ENCODE measurements at places on chromosomes 12 and 14.

DNA sequence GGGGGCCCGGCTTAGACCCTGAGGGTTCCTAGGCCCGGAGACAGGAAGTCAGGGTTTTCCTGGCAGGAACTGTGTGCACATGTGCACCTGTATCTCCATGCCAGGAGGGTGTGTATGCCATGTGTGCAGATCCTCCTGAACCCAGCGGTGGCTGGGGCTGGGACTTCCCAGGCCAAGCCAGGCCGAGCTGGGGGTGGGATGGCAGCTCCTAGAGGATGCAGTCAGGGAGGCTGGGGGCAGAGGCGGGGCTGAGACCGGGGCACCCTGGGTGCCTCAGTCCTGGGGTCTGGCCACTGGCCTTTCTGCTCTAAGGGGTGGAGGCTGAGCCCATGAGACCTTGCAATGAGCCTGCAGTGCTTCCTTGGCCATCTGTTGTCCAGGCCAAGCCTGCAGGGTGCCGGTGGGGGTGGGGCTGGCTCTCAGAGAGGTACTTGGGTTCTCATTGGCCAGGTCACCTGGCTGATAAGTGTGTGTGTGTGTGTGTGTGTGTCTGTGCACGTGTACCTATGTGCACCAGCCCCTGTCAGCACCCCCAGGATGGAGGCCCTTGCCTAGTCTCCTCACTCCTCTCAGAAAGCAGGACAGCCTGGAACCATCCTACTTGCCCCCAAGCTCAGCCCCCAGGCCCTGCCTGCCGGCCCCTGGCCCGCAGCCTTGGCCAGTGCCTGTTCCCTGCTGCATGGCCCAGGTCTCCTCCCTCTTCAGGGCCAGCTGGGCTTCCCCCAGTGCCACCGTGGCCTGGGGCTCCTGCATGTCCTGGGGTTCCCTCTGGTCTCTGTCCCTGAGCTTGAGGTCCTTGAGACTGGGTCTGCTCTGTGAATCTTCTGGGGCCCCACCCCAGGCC is 10.6 kb upstream of the TNFAIP2 start:
- DNase-seq: no peak

DNA sequence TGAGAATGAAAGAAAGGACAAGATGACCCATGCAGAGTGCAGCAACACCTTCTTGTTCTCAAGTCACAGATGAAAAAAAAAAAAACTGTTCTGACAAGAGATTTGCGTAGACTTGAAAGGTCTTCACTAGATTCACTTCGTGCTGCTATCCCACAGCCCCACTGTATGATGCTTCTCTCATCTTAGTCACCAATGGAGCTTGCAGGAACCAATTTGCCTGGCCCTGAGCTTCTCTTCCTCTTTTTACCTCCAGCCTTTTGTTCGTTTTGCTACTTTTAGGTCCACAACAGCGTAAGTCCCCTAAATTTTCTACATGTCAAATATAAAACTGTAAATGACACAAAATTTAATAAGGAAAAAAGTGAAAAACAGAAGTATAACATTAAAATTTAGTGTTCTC is 107.9 kb upstream of the NAP1L1 start:
- no peak for DNase-seq

- DNase-seq: peak; percentile 71
Observed at GRCh38 chr12:85191-85666, 18.7 kb downstream of the IQSEC3 start.

GRCh38 chr12:53560351-53560750 is 53.1 kb upstream of the NPFF start:
- no peak for DNase-seq

- no peak for DNase-seq
Observed at GRCh38 chr12:12713932-12714275, 3.3 kb upstream of the CDKN1B start.

DNA sequence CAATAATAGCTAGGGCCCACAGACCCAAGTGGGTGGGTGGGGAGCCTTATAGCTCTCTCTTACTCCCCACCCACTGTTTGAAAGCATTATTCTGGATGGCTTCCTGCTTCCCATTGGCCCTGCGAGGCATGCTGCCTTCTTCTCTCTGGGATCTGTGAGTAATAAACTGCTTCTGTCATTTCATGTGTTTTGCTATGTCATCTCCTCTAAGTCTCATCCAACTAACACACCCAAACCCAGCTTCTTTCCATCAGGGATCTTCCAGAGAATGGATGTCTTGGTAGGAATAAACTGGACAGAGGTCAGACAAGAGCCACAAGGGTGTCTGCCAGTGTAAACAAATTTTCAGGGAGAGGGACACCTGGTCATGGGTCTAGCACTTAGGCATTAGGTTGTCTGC is 66.4 kb upstream of the BDKRB2 start:
- no peak for DNase-seq

DNA sequence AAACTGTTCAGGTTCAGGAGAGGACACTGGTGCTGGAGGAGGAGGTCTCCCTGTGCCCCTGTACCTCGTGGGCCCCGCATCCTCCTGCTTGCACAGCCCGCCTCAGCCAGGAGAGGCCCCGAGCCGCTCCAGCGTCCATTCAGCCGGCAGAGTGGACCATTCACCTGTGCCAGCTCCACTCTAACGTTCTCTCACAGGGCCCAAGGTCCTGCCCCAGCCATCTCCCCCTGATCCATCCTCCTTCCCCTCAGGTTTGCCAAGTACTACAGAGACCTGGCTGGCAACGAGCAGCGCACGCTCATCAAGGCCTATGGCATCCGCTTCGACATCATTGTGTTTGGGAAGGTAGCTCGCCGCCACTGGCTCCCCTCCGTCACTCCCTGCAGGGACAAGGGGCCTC is 22.2 kb downstream of the P2RX4 start:
- peak; percentile 58 for DNase-seq

- no peak for DNase-seq
Observed at GRCh38 chr12:66768293-66768692, 89.4 kb upstream of the GRIP1 start.

DNA sequence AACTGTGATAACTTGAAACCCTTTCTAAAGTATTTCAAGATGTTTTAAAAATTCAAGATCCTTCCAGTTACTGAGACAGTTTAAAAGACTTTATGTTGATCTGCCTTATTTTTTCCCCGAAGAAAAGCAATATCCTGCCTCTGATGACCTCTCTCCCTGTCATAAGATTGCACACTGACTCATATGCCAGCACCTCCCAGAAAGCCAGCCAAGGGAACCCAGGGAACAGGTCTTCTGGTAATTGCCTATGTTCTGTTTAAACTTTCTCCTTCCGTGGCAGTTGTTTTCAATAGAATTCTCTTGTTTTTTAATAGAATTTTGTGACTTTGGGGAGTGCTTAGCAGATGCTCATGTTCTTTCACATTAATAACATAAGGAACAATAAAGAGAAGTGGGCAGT is 300.2 kb upstream of the PRKD1 start:
- no peak for DNase-seq

- DNase-seq: no peak
Observed at GRCh38 chr12:101931498-101932326, 54.3 kb downstream of the DRAM1 start.

DNA sequence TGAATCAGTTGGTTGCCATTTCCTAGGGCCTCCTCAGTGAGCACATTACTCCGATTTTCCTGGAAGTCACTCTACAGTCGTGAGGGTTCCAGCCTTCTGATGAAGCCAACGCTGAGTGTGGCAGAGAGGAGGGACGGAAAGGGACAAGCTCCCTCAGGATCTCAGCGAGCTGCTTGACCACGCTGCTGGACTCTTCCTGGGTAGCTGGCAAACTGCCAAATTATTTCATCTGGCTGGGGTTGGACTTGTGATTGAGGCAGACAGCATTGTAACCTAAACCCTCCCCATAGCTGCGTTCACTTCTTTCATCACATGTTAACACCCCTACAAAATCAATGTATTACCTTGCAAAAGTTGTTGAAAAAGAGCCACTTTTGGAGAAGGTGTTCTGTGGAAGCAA is 69.6 kb upstream of the CHST11 start:
- no peak for DNase-seq

GRCh38 chr12:11580125-11580751 is 69.2 kb upstream of the ETV6 start:
- no peak for DNase-seq

DNA sequence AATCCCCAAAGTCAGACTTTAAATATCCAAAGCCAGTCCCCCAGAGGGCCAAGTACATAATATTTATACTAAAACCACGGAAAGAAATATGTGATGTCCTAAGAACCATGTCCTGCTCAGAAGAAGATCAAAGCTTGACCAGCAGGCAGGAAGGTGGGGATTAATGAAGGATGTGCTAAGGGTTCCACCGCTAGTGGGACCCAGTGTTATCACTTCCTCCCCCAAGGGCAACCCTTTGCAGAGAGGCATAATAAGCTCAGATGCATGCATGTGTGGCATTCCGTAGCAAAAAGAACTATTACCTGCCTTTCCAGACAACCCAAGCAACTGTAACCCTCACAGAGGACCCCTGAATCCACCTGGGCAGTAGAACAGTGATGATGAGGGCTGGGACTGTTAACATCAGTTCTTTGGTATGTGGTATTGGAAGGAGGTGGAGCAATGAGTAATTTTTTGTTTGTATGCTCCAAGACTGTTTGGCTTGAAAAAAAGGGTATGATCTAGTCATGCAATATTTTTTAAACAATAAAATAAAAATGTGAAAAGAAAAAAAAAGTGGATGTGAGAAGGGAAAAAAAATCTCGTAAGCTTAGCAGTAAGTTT is 71.7 kb upstream of the ETV6 start:
- DNase-seq: no peak

GRCh38 chr14:59245809-59246295 is 57.4 kb downstream of the DAAM1 start:
- no peak for DNase-seq

DNA sequence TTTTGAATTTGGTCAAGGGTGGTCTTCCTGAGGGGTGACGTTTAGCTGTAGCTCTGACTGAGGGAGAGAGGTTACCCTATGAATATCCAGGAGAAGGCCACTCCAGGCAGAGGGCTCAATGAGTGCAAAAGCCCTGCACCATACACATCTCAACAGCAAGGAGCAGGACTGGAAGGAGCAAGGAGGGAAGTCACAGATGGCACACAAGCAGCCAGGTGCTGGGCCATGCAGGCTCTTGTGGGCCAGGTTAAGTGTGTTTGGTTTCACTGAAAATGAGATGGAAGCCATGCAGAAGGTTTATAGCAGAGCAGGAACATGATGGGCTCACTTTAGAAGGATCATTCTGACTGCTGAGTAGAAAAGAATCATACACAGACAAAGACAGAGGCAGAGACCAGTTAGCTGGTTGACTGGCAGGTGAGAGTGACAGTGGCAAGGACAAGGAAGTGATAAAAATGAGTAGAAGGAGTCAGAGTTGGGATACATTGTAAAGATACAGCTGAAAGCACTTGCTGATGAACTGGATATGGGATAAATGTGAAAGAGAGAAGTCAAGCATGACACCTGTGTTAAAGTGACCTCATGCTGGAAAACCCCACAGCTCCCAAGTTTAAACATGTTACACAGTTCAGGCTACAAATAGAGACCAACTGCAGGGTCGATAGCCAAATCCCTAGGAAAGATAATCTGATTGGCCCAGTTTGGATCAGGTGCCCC is 81.2 kb downstream of the PRKD1 start:
- no peak for DNase-seq

DNA sequence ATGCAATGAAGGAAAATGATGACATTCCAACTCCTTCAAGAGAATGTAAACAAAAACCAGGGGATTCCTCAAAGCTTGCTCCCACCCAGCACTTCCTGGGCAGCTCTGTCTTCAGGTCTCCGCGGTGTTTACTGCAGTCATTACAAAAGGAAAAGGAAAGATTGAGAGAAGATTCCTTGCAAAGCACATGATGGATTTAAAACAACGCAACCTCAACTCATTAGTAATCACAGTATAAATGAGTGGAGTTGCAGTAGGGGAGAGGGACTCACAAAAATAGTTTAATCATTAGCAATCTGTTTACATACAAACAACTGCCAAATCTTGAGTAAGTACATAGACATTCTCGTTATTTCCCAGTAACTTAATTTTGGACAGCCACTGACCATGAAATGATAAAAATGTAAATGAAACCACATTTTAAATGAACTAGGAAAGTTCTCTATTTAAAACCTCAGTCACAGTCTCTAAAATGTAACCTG is 49.7 kb upstream of the OVCH1 start:
- no peak for DNase-seq

DNA sequence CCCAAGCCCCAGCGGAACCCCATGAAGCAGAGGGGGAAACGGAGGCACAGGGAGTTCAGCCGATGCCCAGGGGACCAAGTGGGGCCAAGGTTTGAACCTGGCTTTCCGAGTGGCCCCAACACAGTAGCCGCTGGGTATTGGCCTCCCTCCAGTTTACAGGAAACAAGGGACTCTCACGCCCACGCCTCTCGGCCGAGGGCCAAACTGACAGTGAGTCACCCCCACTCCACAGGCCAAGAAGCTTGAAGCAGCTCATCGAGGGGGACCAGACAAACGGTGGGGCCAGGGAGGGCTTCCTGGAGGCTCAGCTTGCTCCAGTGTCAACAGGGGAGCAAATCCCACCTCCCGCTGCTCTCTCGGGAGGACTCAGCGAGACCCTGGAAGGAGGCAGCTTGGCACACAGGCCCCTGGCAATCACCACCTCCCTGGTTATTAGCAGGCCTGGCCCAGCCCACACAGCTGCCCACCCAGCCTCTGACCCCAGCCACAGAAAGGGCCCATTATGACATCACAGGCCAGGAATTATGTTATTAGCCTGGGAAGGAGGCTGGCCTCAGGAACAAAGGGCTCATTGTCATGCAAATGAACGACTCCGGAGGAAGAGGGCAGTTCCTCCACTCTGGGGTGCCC is 54.6 kb downstream of the NCOR2 start:
- no peak for DNase-seq

- DNase-seq: no peak
Observed at GRCh38 chr12:113658006-113658655, 186.5 kb upstream of the LHX5 start.

- DNase-seq: no peak
Observed at GRCh38 chr12:22121224-22121623, 75.2 kb downstream of the CMAS start.

GRCh38 chr12:117872546-117873169 is 96.1 kb downstream of the KSR2 start:
- DNase-seq: peak; percentile 34

GRCh38 chr12:79267580-79267979 is 403.0 kb downstream of the SYT1 start:
- DNase-seq: no peak

DNA sequence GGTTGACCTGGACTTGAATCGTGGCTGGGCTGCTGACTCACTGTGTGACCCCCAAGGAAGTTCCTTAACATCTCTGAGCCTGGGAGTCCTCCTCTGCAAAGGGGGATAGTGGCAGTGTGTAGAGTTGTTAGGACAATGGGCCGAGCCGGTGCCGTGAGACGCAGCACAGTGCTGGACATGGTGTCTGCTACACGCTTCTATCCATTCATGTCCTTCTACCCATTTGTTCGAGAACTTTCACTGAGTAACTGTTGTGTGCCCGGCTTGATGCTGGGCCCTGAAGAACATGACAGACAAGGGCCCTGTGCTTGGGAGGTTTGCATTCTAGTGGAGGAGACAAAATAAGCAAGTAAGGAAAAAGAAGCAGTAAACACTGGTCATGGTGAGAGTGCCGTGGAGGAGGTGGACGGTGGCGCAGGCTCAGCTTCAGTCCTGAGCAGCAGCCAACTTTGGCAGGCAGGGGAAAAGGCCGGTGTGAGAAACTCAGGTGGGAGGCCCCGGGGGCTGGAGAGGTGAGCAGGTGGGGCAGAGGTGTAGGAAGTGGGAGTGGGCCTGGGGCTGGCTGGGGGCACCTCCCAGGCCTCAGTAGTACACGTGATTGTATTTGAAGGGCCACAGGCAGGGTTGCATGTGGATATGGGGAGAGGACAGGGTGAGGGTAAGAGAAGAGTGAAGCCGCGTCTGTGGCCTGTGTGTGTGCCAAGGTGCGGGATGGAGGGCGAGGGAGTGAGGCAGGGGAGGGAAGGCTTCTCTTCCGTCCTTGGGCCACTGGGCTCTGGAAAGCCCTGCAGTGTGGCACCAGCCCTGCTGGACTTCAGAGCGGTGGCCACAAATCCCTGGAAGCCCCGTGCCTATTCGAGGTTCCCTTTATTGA is 13.8 kb downstream of the VASH1 start:
- DNase-seq: no peak

All from cerebellum (tissue), 4 donors.